Ascending aorta (tissue), 2 donors: ENCODE measurements at places on chromosomes 4 and X. TPM values are rescaled to one million over a fixed set of nuclear protein-coding genes. Genes with fewer than 3 reads are reported as not detected.

VCX3A gene
- total RNA-seq = not detected

TEX13C gene
- not detected for total RNA-seq

MGARP gene
- total RNA-seq = 2.8 TPM

SPON2 gene
- total RNA-seq = 14.0 TPM

RADX gene
- total RNA-seq = not detected

DUSP9 gene
- total RNA-seq = not detected

TCEAL9 gene
- 20.9 TPM for total RNA-seq
